Adipose tissue (tissue), 3 donors: ENCODE measurements at places on chromosomes 3 and 15. TPM values are rescaled to one million over a fixed set of nuclear protein-coding genes. Genes with fewer than 3 reads are reported as not detected.

RBP2 gene
- polyA plus RNA-seq: not detected

ACKR4 gene
- 0.60 TPM for polyA plus RNA-seq

C15orf62 gene
- polyA plus RNA-seq: 0.33 TPM

SMAD6 gene
- 23.0 TPM for polyA plus RNA-seq

CCNB2 gene
- 0.79 TPM for polyA plus RNA-seq

ITPKA gene
- 0.34 TPM for polyA plus RNA-seq

MB21D2 gene
- 5.0 TPM for polyA plus RNA-seq
